Brain (organoid and tissue), 16 donors: ENCODE measurements at places on chromosomes 2 and 18. TPM values are rescaled to one million over a fixed set of nuclear protein-coding genes. Genes with fewer than 3 reads are reported as not detected.

Gene CYP26B1
- 3.4 TPM for polyA plus RNA-seq

Gene TEKT4
- polyA plus RNA-seq = not detected

Gene DCC
- polyA plus RNA-seq = 0.36 TPM

Gene CHST9
- 0.20 TPM for polyA plus RNA-seq

Gene C1D
- 22.6 TPM for polyA plus RNA-seq

Gene ANKRD30BL
- polyA plus RNA-seq = not detected

Gene PER2
- 5.6 TPM for polyA plus RNA-seq

Gene IGFBP5
- polyA plus RNA-seq = 769 TPM

Gene IL18R1
- 0.31 TPM for polyA plus RNA-seq

Gene RAX
- 0.24 TPM for polyA plus RNA-seq

Gene CRYGB
- not detected for polyA plus RNA-seq

DNA sequence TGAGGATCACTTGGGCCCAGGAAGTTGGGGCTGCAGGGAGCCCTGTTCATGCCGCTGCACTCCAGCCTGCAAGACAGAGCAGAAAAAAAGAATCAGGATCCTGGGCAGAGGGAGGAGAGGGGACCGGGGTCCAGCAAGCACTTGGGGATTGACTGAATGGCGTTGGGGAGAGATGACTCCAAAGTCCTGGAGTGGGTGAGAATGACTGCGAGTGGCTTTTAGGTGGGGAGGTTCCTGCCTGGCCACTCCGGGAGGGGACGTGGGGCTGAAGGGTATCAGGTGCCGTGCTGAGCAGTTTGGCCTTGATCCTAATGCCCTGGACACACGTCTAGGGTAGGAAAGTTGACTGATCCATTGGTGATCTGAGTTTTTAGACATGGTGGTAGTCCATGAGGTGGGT lies 3.5 kb upstream of the NFATC1 start:
- DNase-seq = no peak

DNA sequence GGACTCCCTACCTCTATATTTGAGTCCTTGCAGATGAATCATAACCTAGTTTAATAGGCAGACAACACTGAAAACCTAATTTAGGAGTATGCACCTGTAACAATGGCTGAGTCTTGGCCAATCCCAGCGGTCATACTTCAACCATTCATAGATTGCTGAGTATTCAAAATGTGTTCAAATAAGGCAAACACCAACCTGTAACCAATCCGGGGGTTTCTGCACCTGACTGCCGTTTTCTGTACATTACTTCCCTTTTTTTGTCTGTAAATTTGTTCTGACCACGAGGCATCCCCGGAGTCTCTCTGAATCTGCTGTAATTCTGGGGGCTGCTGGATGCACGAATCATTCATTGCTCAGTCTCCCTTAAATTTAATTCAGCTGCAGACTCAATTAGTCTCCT lies 338.6 kb downstream of the STK39 start:
- DNase-seq = no peak

DNA sequence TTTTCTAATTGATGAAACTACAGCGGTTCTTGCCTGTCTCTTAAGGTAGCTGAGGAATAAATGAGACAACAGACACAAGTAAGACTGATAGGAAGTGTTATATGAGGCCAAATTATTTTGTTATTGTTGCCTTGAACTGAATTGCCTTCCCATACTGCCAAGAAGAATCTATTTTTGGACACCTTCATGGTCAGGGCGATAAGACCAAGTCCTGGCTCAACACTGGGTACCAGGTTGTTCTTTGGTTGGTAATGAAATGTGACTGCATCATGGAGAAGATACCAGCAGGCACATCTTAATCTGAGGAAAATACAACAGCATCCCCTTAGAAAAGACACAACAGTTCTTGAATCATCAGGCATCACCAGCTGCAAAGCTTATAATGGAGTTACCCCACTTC lies 23.7 kb downstream of the MSGN1 start:
- no peak for DNase-seq

GRCh38 chr2:160014227-160014626 lies 48.2 kb downstream of the PLA2R1 start:
- no peak for DNase-seq

GRCh38 chr2:176583607-176584006 lies 314.4 kb downstream of the MTX2 start:
- DNase-seq = no peak

GRCh38 chr2:206627632-206628031 lies 14.7 kb upstream of the FAM237A start:
- no peak for DNase-seq

DNA sequence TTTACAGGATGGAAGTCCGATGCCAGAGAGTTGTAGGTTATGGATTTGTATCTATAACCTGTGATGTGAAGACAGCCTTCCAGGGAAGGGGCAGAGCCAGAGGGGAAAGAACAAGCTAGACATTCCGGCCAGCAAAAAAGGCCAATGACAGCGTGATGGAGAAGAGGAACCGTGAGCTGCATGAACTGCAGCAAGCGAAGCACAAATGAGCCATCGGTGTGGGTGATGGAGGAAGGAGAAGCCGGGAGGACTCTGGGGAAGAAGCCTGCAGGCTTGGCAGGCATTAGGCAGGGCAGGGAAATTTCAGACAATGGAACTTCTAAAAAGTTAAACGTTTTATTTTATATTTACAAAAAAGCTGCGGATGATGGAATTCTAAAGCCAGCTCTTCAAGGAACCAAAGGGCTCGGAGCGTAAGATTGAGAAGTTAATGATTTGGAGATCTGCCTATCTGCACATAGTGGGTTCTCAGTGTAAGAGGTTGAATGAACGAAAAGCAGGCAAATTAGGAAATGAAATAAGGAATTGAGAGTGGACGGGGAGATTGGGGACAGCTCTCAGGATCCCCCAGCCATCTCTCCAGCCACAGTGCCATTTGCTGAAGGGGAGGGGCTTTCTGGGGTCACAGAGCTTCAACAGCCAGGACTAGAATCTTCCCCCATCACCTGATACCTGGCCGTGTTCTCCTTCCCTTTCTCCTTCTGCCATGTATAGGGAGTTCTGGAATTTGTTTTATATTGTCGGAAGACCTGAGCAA lies 28.4 kb downstream of the NGEF start:
- DNase-seq = no peak

DNA sequence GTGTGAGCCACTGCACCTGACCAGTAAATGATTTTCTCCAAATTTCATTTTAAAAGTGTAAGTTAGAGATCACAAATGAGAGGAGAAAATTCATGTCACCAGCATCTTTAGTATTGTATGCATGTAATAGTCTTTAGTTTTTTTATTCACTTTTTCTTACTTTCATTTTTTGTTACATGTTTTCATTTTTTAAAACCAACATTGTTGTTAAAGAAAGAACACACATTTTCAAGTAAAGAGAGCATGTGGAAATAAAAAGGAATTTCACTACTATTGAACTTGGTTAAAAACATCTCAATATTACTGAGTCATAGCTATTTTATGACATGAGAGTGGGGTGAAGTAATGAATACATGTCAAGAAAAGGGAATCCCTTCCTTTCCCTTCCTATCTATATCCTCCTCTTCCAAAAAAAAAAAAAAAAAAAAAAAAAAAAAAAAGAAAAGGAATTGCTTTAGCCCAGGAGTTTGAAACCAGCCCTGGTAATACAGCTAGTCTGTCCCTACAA lies 29.1 kb upstream of the PMAIP1 start:
- no peak for DNase-seq

GRCh38 chr2:143071185-143071876 lies 57.9 kb upstream of the ARHGAP15 start:
- no peak for DNase-seq

DNA sequence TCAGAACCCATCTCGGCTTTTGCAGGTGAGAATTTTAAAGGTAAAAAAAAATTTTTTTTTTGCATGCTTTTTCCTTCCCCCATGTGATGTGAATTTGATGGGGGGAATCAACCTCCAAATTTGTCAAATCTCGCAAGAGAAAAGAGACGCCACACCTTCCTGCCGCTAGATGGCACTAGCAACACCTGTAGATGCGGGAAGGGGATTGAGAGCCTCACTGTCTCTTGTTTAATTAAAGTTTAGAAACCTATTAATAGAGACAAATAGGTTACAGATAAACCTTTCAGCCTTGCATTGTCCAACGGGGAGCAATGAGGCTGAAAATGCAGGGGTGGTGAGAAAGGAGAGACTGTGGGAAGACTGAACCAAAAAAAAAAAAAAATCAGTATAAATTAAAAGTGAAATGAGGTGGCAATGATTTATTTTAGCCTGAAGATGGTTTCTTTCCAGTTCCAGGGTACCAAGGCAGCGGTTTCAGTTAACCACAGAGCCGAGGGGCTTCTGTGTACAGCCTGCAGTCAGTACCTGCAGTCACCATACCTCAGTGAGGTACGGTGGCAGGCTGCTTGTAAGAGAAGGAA lies 84.6 kb downstream of the NRP2 start:
- DNase-seq = peak; percentile 77

GRCh38 chr18:54647176-54647575 lies 56.1 kb downstream of the DYNAP start:
- DNase-seq = peak; percentile 56

GRCh38 chr2:46921676-46922448 lies 6.3 kb upstream of the MCFD2 start:
- no peak for DNase-seq

GRCh38 chr2:101038455-101039255 lies 36.6 kb downstream of the RPL31 start:
- no peak for DNase-seq

GRCh38 chr2:241048149-241048948 lies 49.9 kb downstream of the SNED1 start:
- DNase-seq = no peak

DNA sequence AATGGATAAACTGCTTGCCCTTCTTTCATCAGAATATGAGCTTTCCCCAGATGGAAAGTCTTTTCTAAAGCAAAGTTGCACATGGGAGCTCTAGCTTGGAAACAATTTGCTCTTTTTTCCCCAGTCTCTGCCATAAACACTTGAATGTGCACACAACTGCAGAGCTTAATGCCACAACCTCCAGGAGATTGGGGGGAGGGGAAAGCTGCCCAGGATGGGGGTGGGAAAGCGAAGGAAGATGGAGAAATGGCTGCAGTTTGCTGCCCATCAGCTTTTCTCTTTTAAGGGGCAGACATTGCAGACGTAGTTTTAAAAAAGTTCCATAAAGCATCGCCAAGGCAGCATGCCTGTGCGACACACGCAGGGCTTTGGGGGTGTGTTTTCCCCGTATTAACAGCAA lies 1.5 kb downstream of the ACKR3 start:
- no peak for DNase-seq

DNA sequence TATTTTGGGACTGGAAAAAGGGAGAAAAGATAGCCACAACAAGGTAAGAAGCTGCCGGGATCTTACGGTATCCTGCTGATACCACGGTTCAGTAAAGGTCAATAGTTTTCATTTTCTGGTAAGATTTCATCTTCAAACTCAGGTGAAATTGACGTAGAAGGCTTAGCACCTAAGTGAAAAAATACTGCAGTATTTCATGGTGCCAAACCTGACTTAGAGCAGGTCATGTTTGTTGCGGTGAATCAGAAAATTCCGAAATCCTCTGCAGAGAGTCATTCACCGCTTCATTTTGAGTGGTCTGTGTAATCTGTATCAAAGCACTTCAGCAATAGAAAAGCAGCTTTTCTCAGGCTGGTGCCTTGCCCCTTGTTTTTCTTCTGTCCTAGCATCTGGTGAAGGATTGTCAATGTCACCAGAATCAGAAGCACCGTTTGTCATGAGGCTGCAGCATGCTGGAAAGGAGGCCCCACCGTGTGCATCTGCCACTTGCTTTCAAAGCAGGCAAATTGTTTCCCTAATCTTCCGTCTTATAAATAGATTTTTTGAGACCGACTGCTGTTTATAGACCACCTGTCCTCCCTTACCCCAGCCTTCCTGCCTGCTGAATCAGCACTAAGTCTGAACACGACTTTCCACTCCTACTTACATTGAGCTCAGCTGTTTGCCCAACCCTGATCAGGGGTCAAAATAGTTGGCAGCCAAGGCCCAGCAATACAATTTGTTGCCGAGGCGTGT lies 156.3 kb downstream of the EML6 start:
- peak; percentile 39 for DNase-seq

- no peak for DNase-seq
These were observed 10.6 kb downstream of the CUL3 start for GRCh38 chr2:224574423-224575084.

- DNase-seq = no peak
These were observed 83.4 kb upstream of the PPP1CB start for GRCh38 chr2:28668106-28668814.

DNA sequence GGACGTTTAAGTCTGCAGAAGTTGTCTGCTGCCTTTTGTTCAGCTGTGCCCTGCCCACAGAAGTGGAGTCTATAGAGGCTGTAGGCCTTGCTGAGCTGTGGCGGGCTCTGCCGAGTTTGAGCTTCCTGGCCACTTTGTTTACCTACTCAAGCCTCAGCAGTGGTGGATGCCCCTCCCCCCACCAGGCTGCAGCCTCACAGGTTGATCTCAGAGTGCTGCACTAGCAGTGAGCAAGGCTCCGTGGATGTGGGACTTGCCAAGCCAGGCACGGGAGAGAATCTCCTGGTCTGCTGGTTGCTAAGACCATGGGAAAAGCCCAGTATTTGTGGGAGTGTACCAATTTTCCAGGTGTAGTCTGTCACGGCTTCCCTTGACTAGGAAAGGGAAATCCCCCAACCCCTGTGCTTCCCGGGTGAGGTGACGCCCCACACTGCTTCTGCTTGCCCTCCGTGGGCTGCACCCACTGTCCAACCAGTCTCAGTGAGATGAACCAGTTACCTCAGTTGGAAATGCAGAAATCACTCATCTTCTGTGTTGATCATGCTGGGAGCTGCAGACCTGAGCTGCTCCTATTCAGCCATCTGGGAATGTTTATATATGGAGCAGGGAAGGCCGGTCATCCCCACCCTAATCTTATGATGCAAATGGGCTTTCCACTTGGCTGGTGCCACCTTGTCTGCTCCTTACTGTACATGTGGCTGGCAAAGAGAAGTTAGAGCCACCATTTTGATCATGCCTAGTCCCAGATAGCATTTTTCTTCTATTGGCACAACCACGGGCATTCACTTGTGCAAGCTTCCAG lies 156.9 kb upstream of the ITGA6 start:
- DNase-seq = no peak

DNA sequence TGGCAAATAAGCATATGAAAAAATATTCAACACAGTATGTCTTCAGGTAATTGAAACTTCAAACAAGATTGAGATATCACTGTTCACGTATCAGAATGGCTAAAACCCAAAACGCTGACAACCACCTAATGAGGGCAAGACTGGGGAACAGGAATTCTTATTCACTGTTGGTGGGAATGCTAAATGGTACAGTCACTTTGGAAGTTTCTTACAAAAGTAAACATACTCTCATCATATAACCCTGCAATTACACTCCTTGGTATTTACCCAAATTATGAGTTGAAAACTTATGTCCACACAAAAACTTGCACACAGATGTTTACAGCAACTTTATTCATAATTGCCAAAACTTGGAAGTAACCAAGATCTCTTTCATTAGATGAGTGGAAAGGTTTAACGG lies 30.1 kb downstream of the BUB1 start:
- DNase-seq = no peak

DNA sequence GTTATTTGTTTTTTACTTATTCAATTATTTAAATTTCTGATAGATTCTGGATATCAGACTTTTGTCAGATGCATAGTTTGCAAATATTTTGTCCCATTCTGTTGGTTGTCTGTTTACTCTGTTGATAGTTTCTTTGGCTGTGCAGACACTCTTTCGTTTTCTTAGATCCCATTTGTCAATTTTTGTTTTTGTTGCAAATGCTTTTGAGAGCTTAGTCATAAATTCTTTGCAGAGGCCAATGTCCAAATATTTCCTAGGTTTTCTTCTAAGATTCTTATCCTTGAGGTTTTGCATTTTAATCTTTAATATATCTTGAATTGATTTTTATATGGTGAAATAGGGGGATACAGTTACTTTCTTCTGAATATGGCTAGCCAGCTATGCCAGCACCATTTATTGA lies 112.7 kb upstream of the SESTD1 start:
- DNase-seq = no peak

GRCh38 chr2:126645211-126645618 lies 10.7 kb upstream of the GYPC start:
- no peak for DNase-seq
